ENCODE measurements at places on chromosomes 1 and 21. TPM values are rescaled to one million over a fixed set of nuclear protein-coding genes. Genes with fewer than 3 reads are reported as not detected.
A peak's percentile ranks its signal among the peaks of the same experiment; 100 is the strongest.

DNA sequence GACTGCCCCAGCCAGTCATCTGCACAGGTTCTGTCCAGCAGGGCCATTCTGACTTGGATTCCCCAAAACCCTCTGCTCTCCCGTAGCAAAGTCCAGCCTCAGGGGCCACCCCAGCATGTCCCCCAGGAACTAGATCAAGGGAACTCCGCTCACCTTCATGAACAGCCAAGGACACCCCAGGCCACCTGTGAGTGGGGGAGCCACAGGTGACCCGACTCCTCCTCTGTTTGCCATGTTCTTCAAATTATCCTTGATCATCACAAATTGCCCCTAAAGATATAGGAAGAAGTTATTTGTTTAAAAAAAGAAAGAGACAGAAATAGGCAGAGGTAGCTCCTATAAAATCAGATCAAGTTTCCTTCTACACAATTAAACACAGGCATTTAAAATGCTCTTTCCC lies 475.0 kb downstream of the MATN1 start:
- H3K27ac ChIP-seq, result no peak overlapping the region
- H3K4me1 ChIP-seq, result no peaks in the 10 kb centered on the region
- DNase-seq, result no peak
- H3K27me3 ChIP-seq, result peaks cover 2% of the 10 kb centered on the region
- no peak overlapping the region for H3K4me3 ChIP-seq

- no peaks in the 10 kb centered on the region for H3K27me3 ChIP-seq
- H3K36me3 ChIP-seq, result no peaks in the 10 kb centered on the region
- H3K27ac ChIP-seq, result no peak overlapping the region
- no peaks in the 10 kb centered on the region for H3K4me1 ChIP-seq
- H3K4me3 ChIP-seq, result no peak overlapping the region
- no peak for DNase-seq
Observed at GRCh38 chr21:19148056-19148455, 744.5 kb upstream of the TMPRSS15 start.

DNA sequence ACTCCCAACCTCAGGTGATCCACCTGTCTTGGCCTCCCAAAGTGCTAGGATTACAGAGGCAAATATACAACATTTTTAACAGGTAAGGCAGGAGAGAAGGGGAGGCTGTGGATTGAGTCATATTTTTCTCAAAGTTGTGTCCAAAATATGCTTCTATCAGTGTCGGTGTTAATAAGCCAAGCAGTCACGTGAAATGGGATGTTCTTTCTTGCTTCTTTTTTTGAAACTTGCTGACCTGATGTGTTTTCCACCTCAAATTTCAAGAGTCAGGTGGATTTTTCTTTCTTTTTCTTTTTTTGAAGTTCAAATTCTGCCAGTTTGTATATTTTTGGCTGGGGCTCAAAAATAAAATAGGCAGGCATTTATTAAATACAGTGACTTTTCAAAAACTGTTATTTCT lies 91.5 kb downstream of the PCP4 start:
- no peaks in the 10 kb centered on the region for H3K36me3 ChIP-seq
- no peaks in the 10 kb centered on the region for H3K4me1 ChIP-seq
- no peak for DNase-seq
- no peak overlapping the region for H3K4me3 ChIP-seq

The SLC44A5 gene
- polyA plus RNA-seq, result 0.19 TPM

GRCh38 chr1:30599721-30600120 lies 123.7 kb downstream of the MATN1 start:
- no peaks in the 10 kb centered on the region for H3K36me3 ChIP-seq
- no peaks in the 10 kb centered on the region for H3K27me3 ChIP-seq
- H3K27ac ChIP-seq, result no peak overlapping the region

DNA sequence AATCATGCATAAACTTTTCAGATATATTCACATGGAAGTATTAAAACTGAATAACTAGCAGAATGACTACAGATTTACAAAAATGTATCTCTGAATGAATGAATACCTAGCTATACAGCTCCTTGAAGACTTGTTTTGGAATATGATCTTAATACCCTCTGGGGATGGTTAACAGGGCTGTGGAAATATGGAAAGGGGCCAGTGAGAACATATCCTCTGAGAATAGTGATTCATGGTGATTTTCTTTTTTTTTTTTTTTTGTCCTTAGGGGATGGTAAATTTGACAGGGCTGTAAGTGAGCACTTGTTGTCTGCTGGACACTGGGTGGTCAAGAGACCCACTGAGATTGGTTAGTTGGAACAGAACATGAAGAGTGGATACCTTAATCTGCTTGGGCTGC lies 80.7 kb upstream of the HP1BP3 start:
- no peak overlapping the region for H3K4me3 ChIP-seq
- H3K4me1 ChIP-seq, result no peaks in the 10 kb centered on the region
- no peak overlapping the region for H3K27ac ChIP-seq
- H3K27me3 ChIP-seq, result no peaks in the 10 kb centered on the region
- H3K36me3 ChIP-seq, result no peaks in the 10 kb centered on the region
- DNase-seq, result no peak

The RIPPLY3 gene
- polyA plus RNA-seq, result 0.13 TPM

DNA sequence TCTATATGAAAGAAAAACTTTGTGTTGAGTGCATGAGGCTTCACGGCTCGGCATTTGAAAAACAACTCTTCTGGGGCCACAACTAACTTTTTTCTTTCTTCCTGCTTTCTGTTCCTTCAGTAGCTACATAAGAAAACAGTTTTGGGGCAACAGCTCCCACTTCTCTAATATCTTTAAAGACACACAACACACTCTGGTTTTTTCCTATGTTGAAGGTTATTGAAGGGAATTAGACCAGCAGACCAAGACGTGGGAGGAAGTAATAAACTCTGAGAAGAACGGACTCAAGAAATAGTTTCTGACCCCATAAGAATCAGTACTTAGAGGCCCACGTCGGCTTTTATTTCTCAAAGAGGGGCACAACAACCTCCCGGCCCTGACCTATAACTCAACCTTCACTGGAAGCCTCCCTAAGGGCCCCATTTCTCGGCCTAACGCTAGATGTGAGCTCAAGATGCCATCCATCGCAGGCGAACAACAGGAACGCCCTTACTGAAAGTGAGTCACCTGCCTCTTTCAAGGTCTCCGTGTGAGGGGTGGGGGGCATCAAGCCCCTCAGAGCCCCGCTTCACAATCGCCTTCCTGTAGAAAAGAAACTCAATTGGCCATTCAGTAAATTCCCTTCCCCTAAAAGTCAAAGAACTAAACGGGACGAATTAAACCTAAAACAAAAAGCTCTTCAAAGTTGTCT lies 844 bp downstream of the ZMYM6 start:
- H3K27ac ChIP-seq, result peak overlapping the region; percentile 80
- peaks cover 16% of the 10 kb centered on the region for H3K4me1 ChIP-seq
- no peaks in the 10 kb centered on the region for H3K36me3 ChIP-seq

The LDLRAD2 gene
- polyA plus RNA-seq, result 0.12 TPM

DNA sequence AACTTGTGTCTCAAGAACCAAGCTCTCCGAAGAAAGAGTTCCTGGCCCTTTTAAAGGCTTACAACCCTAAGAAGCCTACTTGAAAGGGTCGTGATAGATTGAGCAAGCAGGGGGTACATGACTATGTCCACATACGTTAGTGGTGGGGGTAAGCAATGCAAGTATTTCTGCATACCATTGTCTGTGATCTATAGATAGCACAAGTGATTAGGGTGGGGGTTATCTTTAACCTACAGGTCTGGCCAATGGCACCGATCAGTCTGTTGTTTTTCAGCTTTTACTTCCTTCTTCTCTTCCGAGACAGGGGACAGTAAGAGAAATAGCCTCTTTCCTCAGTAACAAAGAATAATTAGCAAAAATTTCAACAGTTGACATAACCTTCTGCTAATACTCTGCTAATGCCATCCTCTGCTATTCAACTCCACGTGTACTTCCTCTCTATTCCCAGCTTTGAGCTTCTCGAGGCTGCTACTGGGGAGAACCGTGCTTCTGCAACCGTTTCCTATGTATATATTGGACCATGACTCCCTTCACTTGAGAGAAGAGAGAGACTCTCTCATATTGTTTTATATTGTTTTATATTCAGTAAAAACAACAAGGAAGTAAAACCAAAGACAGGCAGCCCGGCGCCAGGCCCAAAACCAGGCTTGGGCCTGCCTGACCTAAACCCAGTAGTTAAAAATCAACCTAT lies 727.7 kb upstream of the NCAM2 start:
- H3K4me1 ChIP-seq, result no peaks in the 10 kb centered on the region
- no peak overlapping the region for H3K4me3 ChIP-seq
- H3K27me3 ChIP-seq, result no peaks in the 10 kb centered on the region
- no peak for DNase-seq

GRCh38 chr1:234737967-234738314 lies 128.0 kb upstream of the IRF2BP2 start:
- H3K36me3 ChIP-seq, result no peaks in the 10 kb centered on the region
- no peaks in the 10 kb centered on the region for H3K27me3 ChIP-seq
- H3K4me1 ChIP-seq, result no peaks in the 10 kb centered on the region
- no peak for DNase-seq
- no peak overlapping the region for H3K27ac ChIP-seq

GRCh38 chr1:172273647-172274396 lies 146.7 kb upstream of the C1orf105 start:
- no peak overlapping the region for H3K27ac ChIP-seq
- DNase-seq, result no peak
- H3K4me1 ChIP-seq, result no peaks in the 10 kb centered on the region
- H3K27me3 ChIP-seq, result no peaks in the 10 kb centered on the region

Measured in liver (tissue), 10 donors.